NCI-H1048 (cell line): ENCODE measurements at places on chromosomes 16 and 17.

DNA sequence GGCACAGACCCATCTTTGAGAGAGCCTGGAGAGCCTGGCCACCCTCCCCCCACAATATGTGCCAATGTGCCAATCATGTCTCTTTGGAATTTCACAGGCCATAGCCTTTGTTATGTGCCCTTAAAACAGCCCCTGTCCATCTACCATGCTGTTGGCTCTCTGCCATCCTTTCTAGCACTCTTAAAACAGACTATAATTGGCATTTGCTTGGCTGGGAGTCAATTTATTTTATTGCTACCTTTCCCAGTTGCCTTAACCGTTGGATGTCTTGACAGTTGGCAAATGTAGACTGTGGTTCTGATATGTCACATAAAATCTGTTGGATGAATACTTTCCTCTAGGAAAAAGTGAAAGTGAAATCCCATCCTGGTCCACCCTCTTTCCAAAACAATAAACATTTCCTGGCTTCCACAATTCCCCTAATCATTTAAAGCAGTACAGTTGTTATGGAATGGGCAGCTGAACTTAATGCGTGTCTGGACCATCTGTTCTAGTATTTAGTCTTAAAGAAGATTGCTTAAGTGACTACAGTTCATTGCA is 394.0 kb downstream of the KCNJ2 start:
- DNase-seq, result no peak

- no peak for DNase-seq
These were observed 34.7 kb upstream of the VPS4A start for GRCh38 chr16:69276148-69277115.

DNA sequence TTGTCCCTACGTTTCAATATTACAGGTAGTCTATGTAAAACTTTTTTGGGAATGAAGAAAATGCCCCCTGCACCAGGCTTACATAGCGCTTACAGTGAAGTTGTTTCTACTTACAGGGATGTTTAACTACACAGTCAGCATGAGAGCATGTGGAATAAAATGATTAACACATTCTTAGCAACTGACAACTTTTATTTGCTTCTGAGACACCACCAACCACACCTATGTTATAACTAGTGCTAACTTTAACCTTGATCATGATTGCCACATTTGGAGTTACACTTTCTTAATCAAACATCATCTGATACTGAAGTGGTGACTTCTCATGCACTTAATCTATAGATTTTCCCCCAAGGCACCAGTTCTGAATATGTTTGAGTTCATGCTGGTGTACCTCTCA is 20.3 kb upstream of the ZNF267 start:
- DNase-seq, result no peak

GRCh38 chr16:60142619-60143347 is 1408.7 kb upstream of the GOT2 start:
- no peak for DNase-seq

DNA sequence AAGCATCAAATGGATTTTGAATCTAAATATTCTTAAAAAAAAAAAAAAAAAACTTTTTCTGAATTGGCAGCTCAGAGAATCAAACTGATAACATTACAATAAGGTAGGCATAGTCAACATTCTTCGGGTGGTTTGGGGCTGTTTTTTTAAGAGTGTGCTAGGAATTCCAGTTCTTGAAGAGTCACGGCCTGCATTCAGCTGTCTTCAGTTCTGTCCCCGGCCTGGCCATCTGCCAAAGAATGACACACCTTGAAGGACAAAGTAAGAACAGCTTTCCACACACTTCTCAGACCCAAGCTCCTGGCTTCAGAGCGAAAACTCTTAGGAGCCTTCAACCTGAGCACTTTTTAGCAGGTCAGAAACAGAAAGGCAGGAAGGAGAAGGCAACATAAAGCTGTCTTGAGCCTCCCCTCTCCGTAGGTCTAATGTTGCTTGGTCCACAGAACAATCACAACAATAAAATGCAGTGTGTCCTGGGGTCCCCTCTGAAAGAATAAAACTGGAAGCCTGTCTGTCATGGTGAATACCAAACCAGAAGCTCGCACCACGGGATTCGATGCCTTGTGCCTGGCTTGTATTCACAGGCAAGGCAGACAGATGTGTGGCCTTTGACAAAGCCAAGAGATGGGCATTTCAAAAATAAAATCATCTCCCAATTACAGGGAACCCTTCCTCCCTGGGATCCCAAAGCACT is 524.4 kb upstream of the ZFHX3 start:
- DNase-seq, result no peak

- no peak for DNase-seq
These were observed 222.6 kb upstream of the PMFBP1 start for GRCh38 chr16:72394526-72394925.
